DMS79 treated with DMSO at 0.1 percent for 48 hours (cell line): ENCODE measurements at places on chromosomes 6 and 20.

DNA sequence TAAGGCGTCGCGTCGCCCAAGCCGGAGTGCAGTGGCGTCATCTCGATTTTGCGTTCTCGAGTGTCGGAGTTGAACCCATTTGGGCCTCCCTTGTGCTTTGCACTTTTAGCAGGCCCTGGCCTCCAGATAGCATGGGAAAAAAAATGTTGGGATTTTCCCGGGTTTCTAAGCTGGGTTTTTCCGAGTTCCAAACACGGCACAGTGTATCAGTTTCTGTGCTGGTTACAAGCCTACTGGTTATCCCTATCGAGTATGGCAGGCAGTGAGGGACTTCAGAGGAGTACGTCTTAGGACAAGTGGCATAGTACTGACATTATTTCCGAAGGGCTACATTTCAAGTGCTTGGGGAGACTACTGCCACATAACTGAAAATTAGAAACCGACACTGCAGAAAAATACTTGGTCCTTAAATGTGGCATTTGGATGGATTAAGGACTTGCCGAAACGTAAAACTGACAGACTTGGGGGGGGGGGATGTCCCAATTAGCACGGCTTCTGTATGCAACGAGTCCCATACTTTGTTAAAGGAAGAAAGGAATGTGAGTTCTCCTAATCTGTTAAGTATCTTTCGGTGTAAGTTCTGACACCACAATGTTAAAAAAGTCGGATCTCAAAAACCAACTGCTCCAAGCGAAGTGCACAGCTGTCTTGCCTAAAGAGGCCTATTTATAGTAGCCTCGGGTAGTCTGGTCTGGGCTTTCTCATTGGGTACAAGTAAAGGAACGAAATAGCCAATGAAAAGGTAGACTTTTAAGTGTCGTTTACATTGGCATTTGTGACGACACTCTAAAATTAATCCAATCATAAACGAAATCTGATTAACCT, 70.2 kb downstream of the HFE start:
- peak; percentile 93 for DNase-seq

DNA sequence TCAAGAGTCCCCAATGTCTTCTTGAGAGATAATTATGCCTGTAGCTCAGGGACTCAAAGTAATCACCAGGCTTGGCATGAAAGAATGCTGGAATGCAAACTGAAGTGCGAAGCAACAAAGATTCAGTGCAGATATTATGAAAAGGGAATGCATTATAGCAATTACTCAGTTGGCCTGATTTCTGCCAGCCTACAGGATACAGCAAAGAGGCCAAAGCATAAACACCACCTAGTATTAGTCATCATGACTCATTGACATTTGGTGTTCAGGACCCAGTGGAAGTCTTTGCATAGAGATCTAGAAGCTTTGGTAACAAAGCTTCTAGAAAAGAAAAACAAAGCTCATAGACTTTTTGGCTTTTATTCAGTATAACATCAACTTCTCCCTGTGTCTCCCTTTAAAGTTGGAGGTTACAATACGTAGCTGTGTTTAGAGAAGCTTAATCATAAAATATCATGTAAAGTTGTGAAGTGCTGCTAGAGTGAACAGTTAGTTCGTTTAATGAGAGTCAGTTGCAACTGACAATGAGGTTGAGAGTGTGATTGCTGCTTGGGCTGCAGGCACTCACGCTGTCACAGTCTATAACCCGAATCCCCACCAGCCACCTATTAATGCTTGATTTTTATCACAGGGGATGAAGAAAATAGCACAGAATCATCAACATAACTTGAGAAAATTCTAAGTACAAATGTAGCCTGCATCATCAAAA, 932.7 kb downstream of the TFAP2A start:
- DNase-seq: no peak

- no peak for DNase-seq
These were observed 34.5 kb downstream of the NUDT3 start for GRCh38 chr6:34357937-34358336.

GRCh38 chr6:37709250-37709931, 11.7 kb upstream of the MDGA1 start:
- no peak for DNase-seq

DNA sequence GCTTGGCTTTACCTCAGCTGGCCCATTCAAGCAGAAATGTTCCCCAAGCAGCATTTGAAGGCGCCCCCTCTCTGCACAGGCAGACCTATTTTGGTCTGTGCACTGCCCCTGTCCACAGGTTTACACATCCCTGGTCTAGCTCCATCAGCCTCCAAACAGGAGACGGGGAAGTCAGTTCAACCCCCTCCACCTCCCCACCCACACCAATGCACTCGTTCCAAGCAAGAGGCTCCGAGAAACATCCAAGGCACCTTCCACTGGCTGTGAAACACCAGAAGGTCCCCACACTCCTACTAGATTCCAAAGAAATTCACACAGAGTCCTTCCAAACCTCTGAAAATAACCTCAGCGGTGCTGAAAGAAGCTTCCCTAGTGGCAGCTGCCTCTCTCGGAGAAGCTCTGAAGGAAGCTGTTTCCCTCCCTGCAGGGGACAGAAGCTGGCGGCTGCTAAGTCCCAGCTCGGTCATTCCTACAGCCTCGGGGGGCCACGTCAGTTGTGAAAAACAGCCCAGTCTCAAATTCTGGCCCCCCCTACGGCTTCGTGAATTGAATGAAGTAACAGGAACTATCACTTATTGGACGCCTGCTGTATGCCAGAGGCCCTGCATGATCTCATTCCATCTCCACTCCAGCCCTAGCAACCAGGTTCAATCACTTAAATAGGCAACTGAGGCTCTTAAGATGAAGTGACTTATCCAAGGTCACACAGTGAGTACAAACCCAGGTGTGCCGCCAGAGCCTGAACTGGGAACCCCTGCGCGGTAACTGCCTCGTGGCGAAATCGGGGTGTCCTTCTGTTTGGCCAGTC, 815 bp downstream of the SPATA2 start:
- DNase-seq: no peak

DNA sequence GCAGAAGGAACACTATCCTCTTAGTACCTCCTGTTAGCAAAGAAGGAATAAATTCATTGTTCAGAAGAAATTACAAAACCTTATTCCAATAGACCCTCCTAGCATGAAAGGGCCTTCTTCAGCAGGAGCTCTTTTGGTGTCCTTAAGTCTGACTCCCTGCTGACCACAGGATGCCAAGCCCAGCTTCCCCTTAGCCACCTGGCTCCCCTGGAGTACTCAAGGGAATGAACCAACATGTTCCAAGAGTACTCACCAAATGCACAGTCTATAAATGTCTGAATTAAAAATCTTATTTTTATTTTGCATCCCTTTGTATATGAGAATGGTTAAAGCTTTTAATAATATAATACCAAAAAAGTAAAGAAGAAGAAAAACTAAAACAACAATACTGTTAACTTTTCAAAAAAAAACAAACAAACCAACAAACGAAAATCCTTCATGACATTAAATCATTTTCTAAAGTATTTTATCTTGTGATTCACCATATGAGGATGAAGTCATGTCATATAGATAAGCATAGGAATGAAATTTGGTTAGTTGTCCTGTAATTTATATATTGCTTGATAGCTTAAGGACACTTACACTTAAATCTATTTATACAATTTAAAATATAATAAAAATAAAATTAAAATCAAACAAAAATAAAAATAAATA, 1355.1 kb downstream of the HACE1 start:
- DNase-seq: no peak

GRCh38 chr6:96626759-96627364, 63.9 kb downstream of the FHL5 start:
- DNase-seq: peak; percentile 13

DNA sequence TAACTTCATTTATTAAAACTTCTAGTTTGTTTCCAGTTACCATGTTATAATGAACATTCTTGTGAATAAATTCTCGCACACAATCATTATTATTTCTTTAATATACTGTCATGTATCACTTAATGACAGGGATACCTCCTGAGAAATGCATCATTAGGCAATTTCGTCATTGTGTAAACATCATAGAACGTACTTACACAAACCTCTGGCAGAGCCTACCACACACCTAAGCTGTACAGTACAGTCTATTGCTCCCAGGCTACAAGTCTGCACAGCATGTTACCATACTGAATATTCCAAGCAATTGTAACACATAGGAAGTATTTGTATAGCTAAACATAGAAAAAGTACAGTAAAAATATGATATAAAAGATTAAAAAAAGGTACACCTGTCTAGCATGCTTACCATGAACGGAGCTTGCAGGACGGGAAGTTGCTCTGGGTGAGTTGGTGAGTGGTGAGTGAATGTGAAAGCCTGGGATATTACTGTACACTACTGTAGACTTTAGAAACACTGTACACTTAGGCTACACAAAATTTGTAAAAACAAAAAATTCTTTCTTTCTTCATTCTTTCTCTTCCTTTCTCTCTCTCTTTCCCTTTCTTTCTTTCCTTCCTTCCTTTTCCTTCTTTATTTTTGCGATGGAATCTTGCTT, 268.2 kb upstream of the SOX4 start:
- no peak for DNase-seq

GRCh38 chr6:14447240-14447639, 329.7 kb downstream of the CD83 start:
- DNase-seq: no peak

DNA sequence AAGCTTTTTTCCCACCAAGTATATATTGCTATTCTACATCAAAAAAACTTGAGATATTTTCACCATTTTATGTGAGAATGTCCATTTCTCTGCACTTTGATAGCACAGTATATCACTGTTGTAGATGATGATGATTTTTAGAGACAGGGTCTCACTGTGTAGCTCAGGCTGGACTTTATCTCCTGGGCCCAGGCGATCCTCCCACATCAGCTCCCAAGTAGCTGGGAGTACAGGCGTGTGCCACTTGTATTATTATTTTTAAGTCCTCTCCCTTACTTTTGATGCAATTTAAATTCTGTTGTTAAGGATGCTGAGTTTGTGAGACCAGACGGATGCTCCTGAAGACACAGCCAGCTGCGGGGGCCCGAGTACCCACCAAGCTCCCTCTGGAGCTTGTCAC, 326.8 kb downstream of the QKI start:
- DNase-seq: no peak

- no peak for DNase-seq
These were observed 2.4 kb downstream of the C6orf89 start for GRCh38 chr6:36888115-36888643.

GRCh38 chr6:153044295-153044694, 41.8 kb upstream of the MTRF1L start:
- DNase-seq: no peak

- DNase-seq: no peak
These were observed 63.7 kb downstream of the PRR18 start for GRCh38 chr6:166244353-166245045.

- DNase-seq: no peak
These were observed 7.7 kb upstream of the CD109 start for GRCh38 chr6:73688351-73688750.

GRCh38 chr6:22026164-22026678, 270.6 kb downstream of the PRL start:
- DNase-seq: no peak

- DNase-seq: no peak
These were observed 32.4 kb downstream of the GRM4 start for GRCh38 chr6:34113532-34113931.

DNA sequence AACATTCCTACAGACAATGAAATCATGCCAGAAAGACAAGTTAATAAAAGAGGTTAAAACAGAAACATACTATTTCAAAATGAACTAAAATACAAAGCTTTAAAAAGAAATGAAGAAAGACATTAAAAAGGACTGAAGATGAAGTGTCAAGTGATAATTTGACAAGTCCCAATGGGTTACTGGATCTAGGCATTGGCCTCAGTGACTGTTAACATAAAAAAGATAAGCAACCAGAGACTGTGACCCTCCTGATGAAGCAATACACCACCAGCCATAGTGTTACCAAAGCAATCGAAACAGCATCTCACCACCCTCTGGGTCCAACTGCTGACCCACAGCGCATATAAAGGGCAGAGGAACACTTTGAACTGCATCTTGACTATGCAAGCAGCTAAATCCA, 130.3 kb downstream of the FIG4 start:
- no peak for DNase-seq

- DNase-seq: no peak
These were observed 272.7 kb upstream of the FOXQ1 start for GRCh38 chr6:1039191-1039590.

GRCh38 chr20:48679599-48679998, 148.2 kb downstream of the PREX1 start:
- DNase-seq: no peak

DNA sequence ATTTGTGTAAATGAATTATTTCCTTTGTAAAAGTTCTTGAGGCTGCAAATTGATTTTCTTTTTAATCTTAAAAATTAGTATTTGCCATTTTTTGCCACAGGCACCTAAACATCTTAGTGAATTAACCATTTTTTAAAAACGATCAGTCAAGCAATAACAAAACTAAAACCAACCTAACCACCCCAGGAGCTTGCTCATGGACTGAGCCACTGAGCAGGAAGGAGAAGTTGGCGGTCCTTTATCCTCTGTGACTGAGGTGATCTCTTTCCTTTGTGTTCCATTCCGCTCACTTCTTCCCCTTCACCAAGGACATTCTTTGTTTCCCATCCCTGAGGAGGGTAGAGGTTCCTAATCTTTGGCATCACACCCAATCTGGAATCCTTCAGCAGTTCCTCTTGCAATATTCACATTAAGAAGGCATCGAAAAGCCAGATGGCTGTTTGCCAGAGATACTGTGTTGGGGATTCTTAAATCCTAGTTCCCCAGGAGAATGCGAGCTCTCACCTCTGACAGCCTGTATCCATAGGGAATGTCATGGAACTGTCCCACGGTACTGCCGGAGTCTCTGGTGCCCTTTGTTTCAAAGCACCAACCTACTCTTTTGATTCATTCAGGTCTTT, 30.5 kb downstream of the RPRD1B start:
- DNase-seq: no peak

- peak; percentile 54 for DNase-seq
These were observed 31.5 kb downstream of the NINL start for GRCh38 chr20:25553819-25554296.

- DNase-seq: no peak
These were observed 66.8 kb upstream of the EYA2 start for GRCh38 chr20:46827718-46828458.

DNA sequence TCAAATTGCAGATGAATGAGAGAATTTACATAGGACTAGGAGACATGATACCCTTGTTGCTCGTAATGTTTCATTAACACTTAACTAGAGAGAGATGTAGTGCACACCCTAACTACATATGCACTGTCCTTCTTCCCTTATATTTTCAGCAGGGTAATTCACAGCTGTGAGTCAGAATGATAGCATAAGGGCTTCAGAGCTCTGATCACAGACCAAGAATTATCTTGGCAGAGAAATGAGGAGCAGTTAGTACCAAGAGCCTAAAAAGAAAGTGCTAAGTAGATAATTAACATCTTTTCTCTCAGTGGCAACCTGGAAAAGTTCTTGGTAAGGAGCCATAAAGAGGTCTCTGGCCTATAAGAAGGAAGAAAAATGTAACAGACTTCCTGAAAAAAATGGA, 35.8 kb downstream of the GRIK2 start:
- DNase-seq: no peak

GRCh38 chr6:35522660-35523658, 10.3 kb upstream of the TULP1 start:
- peak; percentile 72 for DNase-seq

GRCh38 chr6:157688960-157689599, 134.0 kb upstream of the SNX9 start:
- DNase-seq: no peak
